Muscle of back (tissue), 13 donors: ENCODE measurements at places on chromosomes 13 and 19.

DNA sequence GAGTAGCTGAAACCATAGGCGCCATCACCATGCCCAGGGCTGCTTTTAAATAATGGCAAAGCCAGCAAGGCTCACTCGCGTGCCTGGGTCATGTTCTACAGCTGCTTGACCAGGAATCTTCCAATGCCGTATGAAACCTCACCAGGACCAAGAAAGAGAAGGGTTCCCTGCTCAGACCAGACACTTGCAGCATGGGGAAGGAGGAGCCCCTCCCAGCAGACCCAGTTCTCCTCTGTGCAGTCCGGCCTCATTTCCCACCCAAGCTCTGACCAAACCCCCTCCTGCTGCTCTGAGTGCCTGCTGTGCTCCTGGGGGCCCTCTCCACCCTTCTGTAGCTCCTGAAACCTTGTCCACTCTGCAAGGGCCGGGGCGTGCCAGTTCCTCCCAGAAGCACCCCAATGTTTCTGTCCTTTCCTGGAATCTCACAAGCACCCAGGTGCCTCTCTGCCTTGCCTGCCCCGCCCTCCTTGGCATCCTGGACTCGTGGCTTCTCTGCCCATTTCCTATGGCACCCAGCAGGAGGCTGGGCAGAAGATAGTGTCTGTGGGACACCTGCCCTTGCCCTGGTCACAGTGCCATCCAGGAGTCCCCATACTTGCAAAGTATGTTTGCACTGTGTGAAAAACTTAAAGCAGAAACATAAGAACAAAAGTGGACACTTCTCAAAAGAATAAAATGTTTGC, 6.8 kb upstream of the SLC7A9 start:
- DNase-seq = no peak

DNA sequence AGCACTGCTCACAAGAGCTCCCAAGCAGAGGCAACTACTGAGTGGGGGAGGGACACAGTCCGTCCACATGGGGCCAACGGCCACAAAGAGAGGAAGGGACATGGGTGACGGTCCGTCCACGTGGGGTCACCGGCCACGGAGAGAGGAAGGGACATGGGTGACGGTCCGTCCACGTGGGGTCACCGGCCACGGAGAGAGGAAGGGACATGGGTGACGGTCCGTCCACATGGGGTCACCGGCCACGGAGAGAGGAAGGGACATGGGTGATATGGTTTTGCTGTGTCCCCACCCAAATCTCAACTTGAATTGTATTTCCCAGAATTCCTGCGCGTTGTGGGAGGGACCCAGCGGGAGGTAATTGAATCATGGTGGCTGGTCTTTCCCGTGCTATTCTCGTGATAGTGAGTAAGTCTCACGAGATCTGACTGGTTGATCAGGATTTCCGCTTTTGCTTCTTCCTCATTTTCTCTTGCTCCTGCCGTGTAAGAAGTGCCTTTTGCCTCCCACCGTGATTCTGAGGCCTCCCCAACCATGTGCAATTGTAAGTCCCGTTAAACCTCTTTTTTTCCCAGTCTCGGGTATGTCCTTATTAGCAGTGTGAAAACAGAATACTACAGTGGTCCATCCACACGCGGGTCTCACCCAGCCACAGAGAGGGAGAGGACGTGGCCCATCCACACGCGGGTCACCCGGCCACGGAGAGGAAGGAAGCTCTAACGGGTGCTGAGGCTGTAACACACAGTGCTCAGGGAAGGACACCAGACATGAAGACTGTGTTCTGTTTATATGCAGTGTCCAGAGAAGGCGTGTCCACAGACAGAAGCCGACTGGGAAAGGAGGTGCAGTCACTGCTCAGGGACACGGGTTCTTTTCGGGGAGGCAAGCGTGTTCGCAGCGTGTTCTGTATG, 48.5 kb downstream of the GAS6 start:
- DNase-seq = no peak

DNA sequence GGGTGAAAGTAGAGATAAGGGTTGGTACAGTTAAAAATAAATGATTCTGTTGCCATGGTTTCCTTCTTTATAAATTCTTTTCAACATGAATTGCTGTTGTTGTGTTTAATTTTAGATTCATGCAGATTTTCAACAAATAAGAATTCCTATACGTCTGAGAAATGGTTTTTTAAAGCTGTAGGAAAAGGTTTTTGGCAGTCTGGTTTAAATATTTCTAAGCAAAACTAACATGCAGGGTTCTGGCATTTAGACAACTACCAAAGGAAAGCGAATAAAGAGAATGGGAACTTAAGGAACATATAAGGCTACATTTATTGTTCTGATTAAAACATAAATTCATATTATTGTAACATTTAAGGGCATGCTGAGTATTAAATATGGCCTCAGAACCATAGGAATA, 203.0 kb upstream of the MIR17HG start:
- no peak for DNase-seq

DNA sequence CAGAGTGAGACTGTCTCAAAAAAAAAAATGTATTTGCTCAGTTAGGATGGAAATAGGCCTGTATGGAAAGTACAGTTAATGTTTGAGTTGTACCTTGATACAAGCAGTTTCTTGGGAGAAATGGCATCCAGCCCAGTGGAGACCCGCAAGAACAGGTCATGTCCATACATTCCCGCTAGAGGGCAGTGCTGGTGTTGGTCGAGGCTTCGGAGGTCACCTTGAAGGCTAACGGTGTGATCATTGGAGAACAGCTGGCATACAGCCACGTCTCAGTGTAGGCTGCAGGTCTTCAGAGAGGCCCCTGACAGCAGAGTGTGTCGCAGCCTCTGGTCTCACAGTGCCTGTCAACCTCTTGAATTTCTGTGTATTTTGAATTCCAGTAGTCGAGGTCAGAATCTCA, 7.5 kb downstream of the ZNF610 start:
- peak; percentile 20 for DNase-seq

DNA sequence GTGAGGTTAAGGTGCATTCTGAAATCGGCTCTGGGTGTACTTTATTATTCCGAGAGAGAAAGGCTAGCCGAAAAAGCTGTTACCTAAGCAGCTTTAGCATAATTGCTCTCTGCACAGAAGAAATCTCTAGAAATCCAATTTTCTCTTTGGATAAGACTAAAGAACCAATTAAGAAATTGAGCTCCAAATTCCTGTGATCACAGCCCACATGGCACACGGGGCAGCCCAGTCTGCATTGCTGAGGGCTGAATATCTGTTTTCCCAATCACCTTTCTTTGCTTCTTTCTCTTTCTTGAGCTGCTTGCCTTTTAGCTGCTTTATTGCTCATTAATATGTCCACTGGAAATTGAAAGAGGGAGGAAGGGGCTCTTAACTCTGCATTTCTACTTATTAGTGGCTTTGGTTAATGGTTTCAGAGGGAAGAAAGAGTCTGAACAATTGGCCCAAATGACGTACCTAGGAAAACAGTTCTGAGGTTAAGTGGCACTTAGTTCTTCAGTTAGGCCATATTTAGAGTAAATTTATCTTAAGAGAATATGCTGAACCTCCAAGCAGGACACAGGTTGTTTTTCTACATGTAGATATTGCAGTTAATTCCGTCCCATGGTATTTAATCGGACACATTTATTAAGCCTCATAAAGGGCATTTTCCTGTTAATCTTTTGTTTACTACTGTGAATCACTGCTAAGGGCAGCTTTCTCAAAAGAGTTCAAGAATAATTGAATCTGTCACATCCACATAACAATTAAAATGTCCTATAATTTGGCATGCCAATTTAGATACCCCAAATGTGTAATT, 265.7 kb downstream of the ABCC4 start:
- no peak for DNase-seq

GRCh38 chr13:74966814-74967424, 515.0 kb downstream of the TBC1D4 start:
- peak; percentile 41 for DNase-seq

DNA sequence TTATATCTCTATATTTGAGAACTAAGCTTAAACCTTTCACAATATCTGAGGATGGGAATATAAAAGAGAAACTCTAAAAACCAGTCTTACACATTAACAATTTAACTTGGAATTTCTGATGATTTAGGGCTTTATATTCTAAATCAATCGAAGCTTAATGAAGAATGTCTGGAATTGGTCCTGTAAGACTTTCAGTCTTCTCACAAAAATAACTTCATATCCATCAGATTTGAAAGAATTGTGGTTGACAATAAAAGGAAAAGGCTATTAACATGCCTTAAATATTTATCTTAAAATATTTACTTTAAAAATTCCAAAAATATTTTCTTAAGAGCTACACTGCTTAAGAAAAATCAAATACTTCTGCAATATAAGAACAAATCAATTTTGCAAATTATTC, 27.3 kb downstream of the MYCBP2 start:
- DNase-seq = no peak

- DNase-seq = no peak
These were observed 1.7 kb upstream of the SHISA2 start for GRCh38 chr13:26053418-26053980.

GRCh38 chr13:27988520-27988919, at the start of gene URAD:
TSS of gene URAD (minus strand) at chr13:27988693. CDS start at chr13:27988637, 56 bp downstream.
- no peak for DNase-seq

- DNase-seq = no peak
These were observed at the start of gene FOXA3 for GRCh38 chr19:45863840-45864628. TSS of gene FOXA3 (plus strand) at chr19:45864326. CDS start at chr19:45864457, 131 bp downstream.

- DNase-seq = peak; percentile 97
These were observed at the start of gene NOSIP for GRCh38 chr19:49580264-49581006. TSS of gene NOSIP (minus strand) at chr19:49580556. CDS start at chr19:49560691, 19,865 bp downstream.

GRCh38 chr13:103168901-103169508, 102.8 kb upstream of the SLC10A2 start:
- DNase-seq = no peak

- no peak for DNase-seq
These were observed 318.9 kb downstream of the MYO16 start for GRCh38 chr13:108948251-108948671.

DNA sequence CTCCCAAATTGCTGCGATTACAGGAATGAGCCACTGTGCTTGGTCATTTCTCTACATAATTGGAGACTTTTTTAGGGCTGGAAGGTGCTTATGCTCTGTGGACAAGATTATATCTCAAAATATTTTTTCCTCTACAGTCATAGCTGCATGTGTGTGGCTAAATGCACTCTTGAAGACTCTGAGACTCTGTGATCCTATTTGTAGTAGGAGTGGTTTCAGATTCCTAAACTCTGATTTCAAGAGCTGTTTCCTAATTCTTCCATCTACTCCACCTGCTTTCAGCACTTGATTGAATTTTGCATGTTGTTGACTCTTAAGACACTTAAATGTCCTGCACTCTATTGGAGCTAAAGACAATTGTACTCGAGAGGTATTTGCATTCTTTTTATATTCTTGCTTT, 78.0 kb downstream of the KLF5 start:
- DNase-seq = no peak

DNA sequence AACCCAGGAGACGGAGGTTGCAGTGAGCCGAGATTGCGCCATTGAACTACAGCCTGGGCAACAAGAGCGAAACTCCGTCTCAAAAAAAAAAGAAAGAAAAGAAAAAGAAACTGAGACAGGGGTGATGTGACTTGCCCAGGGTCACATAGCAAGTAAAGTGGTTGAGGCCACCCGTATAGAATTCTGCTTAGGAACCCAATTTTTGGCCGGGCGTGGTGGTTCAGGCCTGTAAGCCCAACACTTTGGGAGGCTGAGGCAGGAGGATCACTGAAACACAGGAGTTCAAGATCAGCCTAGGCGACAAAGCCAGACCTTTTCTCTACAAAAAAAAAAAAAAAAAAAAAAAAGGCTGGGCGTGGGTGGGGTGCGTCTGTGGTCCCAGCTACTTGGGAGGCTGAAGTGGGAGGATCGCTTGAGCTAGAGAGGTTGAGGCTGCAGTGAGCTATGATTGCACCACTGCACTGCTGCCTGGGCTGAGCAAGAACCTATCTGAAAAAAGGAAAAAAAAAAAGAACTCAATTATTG, 1.3 kb downstream of the SNRPA start:
- no peak for DNase-seq

- no peak for DNase-seq
These were observed 28.7 kb downstream of the COL5A3 start for GRCh38 chr19:9981406-9982260.

- no peak for DNase-seq
These were observed 20.6 kb upstream of the TNFSF11 start for GRCh38 chr13:42553098-42554046.

- DNase-seq = no peak
These were observed 131.7 kb downstream of the UGGT2 start for GRCh38 chr13:95921485-95921884.

DNA sequence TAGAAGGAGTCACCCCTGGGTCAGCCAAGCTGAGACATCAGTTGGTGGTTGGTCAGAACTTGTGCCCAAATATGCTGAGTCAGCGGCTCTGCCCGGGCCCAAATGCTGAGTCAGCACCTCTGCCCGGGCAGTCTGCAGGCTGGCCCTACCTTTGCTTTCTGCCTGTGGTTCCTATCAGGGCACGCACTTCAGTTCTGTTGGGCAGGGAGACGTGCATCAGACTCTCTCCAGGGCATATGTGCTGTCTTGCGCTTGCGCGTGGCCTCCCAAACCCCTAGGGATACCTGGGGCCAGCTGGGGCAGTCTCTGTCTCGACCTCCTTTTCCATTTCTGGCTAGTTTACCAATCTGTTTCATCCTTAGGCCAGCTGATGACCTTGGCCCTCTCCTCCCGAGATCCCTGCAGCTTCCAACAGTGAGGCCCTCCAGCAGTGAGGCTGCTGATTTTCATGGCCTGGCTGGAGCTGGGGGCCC, 24.4 kb upstream of the LDLR start:
- DNase-seq = no peak

- DNase-seq = no peak
These were observed 1.4 kb downstream of the ZNF536 start for GRCh38 chr19:30373593-30373992.

- peak; percentile 62 for DNase-seq
These were observed 10.4 kb downstream of the GJB2 start for GRCh38 chr13:20182231-20182846.

DNA sequence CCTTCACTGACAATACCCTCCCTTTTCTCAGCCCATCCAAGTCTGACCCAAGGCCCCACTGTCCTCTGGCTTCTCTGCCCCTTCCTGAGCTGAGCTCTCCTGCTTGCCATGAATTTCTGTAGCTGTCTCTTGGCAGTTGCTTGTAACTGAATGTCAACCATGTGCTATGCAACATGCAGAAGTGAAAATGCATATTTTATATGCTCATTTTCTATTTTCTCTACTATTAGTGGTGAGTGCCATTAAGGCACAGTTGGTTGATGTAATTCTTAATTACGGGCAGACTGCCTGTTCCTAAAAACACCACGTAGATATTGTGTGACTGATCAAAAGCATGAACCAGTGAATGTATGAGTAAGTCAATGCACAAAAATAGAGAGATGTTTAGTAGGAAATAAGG, 29.6 kb downstream of the TNFSF11 start:
- DNase-seq = no peak

GRCh38 chr19:51681286-51681941, 11.7 kb upstream of the SPACA6 start:
- DNase-seq = no peak

GRCh38 chr19:31135841-31136240, 213.4 kb downstream of the TSHZ3 start:
- DNase-seq = no peak

GRCh38 chr19:6238643-6239281, 41.0 kb downstream of the MLLT1 start:
- peak; percentile 89 for DNase-seq
